ENCODE measurements at places on chromosomes 13 and 19.

- no peak for DNase-seq
Measured at GRCh38 chr19:55695511-55696290, 20.7 kb downstream of the EPN1 start.

DNA sequence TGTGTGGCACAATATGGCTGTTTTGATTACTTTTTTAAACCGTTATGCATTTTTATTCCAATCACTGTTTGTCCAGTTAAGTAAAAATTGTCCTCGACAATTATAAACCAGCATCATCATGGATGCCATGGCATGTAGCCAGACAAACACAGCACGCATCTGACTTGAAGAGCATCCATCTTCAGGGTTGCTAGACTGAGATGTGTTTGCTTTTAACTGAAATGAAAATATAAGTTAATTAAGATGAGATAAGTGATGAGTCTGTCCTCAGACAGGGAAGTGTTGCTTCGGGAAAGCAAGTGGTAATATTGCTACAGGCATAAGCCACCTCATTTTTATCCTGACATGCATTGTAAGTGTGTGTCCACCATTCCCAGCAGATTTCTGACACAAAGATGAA lies 92.8 kb upstream of the TPP2 start:
- no peak for DNase-seq

- DNase-seq = no peak
Measured at GRCh38 chr13:99355267-99356011, 48.2 kb upstream of the GPR183 start.

DNA sequence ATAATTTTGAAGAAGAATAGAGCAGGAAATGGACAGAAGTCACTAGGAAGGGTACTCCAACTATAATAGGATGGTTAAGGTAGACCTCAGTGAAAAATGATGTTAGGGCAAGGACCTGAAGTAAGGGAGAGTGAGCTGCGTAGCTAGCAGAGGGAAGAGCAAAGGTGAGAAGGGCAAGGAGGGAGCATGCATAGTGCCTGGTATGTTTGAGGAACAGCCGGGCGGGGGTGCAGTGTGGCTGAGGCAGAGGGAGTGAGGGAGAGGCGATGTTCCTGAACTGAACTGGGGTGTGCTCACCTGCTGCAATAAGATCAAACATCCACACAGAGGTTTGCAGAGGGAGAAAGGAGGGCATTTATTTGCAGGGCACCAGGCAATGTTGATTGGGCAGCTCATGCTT lies 110.4 kb downstream of the DNAJC15 start:
- DNase-seq = no peak

GRCh38 chr13:54950546-54950945 lies 1921.9 kb downstream of the OLFM4 start:
- no peak for DNase-seq

- DNase-seq = no peak
Measured at GRCh38 chr19:31041461-31041860, 307.8 kb downstream of the TSHZ3 start.
